ENCODE measurements at places on chromosomes 16 and 17.

- H3K27ac ChIP-seq, result peak overlapping the region; percentile 69
- H3K4me3 ChIP-seq, result no peak overlapping the region
- H3K27me3 ChIP-seq, result no peaks in the 10 kb centered on the region
- peak; percentile 95 for DNase-seq
These were observed 18.8 kb downstream of the STX4 start for GRCh38 chr16:31052114-31052513.

GRCh38 chr17:50133028-50133768 is 3.2 kb upstream of the SAMD14 start:
- no peaks in the 10 kb centered on the region for H3K27me3 ChIP-seq
- H3K4me3 ChIP-seq, result no peak overlapping the region
- DNase-seq, result peak; percentile 77
- peaks cover 60% of the 10 kb centered on the region for H3K36me3 ChIP-seq
- H3K4me1 ChIP-seq, result peaks cover 48% of the 10 kb centered on the region
- H3K27ac ChIP-seq, result peak overlapping the region; percentile 48

- no peak overlapping the region for H3K4me3 ChIP-seq
- peaks cover 3% of the 10 kb centered on the region for H3K36me3 ChIP-seq
- DNase-seq, result no peak
- H3K4me1 ChIP-seq, result no peaks in the 10 kb centered on the region
- H3K27me3 ChIP-seq, result no peaks in the 10 kb centered on the region
- no peak overlapping the region for H3K27ac ChIP-seq
These were observed 3.5 kb downstream of the OMG start for GRCh38 chr17:31293581-31293980.

DNA sequence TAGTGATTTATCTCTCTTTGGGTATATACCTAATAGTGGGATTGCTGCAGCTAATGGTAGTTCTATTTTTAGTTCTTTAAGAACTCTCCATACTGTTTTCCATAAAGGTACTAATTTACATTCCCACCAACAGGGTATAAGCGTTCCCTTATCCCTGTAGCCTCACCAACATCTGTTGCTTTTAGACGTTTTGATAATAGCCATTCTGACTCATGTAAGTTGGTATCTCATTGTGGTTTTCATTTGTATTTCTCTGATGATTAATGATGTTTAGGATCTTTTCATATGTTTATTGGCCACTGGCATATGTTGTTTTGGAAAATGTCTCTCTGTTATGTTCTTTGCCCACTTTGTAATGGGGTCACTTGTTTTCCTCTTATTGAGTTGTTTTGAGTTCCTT is 88.5 kb upstream of the ZNF267 start:
- H3K36me3 ChIP-seq, result no peaks in the 10 kb centered on the region
- DNase-seq, result no peak
- H3K4me3 ChIP-seq, result no peak overlapping the region
- no peaks in the 10 kb centered on the region for H3K27me3 ChIP-seq
- H3K27ac ChIP-seq, result no peak overlapping the region

DNA sequence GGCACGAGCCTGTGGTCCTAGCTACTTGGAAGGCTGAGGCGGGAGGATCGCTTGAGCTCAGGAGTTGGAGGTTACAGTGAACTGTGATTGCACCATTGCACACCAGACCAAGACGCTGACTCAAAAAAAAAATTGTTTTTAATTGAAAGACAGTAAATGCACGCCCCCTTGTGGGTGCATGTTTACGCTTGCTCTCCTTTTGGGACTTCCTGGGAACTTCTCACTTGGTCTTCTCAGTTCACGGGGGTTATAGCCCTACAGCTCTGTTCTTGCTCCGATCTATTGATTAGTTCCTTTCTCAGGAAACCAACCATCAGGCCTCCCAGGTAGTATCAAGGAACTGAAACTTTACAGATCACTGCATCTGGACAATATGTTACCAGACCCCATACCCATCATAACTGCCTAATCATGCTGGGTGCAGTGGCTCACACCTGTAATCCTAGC is 14.2 kb upstream of the RIPOR1 start:
- H3K27ac ChIP-seq, result no peak overlapping the region
- peaks cover 22% of the 10 kb centered on the region for H3K4me1 ChIP-seq
- DNase-seq, result peak; percentile 89
- no peak overlapping the region for H3K4me3 ChIP-seq
- H3K27me3 ChIP-seq, result no peaks in the 10 kb centered on the region

DNA sequence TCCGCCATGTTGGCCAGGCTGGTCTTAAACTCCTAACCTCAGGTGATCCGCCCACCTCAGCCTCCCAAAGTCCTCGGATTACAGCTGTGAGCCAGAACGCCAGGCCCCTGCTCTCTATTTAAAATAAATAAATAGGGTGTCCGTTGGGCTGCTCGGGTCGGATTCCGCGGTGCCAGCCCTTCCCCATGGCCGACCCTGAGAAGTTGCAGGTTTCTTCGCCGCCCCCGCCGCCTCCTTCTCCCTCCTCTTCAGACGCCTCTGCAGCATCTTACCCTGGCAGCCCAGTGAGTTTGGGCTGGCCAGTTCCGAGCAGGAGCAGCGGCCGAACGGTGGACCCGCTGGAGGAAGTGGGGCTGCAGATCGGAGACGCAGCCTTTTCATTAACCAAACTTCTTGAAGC is 1.7 kb upstream of the LUC7L start:
- no peak for DNase-seq
- peaks cover 3% of the 10 kb centered on the region for H3K4me1 ChIP-seq
- H3K36me3 ChIP-seq, result peaks cover 6% of the 10 kb centered on the region
- no peak overlapping the region for H3K27ac ChIP-seq
- no peak overlapping the region for H3K4me3 ChIP-seq
- no peaks in the 10 kb centered on the region for H3K27me3 ChIP-seq

All from mesenchymal stem cell (in vitro differentiated cells and primary cell).